ENCODE measurements at places on chromosomes 6 and 20.

- DNase-seq, result no peak
Measured at GRCh38 chr6:137989664-137990063, 117.6 kb downstream of the PERP start.

DNA sequence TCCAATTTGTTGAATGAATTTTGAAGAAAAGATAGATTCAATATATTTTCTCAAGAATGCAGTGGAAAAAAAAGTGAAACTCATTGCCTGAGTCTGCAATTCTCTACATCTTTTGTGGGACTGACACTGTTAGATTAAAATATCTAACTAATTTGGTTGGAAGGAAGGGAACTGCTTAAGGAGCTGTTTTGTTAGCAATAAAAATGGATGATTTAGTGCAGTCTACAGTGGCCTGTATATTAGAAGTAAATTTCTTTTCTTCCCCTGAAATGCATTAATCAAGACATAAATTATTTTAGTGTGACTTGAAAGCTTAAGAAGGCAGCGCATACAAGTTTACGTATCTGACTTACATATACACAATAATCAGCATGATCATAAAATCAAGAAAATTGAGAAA, 1332.6 kb downstream of the EPHA7 start:
- no peak for DNase-seq

DNA sequence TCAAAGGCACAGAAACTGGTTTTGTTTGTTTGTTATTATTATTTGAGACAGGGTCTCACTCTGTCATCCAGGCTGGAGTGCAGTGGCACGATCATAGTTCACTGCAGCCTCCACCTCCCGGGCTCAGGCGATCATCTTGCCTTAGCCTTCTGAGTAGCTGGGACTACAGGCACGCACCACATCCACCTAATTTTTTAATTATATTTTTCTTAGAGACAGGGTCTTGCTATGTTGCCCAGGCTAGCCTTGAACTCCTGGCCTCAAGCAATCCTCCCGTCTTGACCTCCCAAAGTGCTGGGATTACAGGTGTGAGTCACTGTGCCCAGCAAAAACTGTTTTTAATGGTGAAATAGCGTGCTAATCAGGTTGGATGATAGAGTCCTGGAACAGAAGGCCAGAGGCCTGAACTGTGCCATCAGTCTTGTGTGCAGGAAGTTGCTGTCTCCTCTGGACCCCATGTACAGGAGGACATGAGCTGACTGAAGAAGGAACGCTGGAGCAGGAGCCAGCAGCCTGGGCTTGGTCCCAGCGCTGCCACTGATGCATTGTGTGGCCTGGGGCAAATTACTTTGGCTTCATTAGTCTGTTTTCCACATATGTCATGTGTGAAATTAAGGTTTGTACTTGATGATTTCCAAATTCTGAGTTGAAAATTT, 4.9 kb downstream of the TM9SF4 start:
- DNase-seq, result no peak

- no peak for DNase-seq
Measured at GRCh38 chr6:117446861-117447260, 21.1 kb upstream of the ROS1 start.

GRCh38 chr6:160088069-160088783, 33.4 kb upstream of the SLC22A1 start:
- DNase-seq, result peak; percentile 87

DNA sequence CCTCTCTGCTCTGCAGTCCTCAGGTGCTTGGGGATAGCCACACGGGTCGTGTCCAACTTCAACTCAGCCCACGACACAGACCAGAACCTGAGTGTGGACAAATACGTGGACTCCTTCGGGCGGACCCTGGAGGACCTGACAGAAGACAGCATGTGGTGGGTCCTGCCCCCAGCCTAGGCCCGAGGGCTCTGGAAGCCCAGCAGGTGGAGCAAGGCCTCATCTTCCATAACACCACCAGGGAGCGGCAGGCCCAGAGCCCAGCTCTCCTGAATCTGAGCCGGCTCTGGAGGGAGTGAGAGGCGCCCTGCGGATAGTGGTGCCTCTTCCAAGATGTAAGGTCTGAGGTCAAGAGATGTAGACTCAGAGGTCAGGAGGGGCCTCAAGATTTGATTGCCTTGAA, 19.6 kb downstream of the TGM6 start:
- DNase-seq, result no peak

All from skin of body (tissue), 3 donors.